ENCODE measurements at places on chromosomes 1 and 21.

DNA sequence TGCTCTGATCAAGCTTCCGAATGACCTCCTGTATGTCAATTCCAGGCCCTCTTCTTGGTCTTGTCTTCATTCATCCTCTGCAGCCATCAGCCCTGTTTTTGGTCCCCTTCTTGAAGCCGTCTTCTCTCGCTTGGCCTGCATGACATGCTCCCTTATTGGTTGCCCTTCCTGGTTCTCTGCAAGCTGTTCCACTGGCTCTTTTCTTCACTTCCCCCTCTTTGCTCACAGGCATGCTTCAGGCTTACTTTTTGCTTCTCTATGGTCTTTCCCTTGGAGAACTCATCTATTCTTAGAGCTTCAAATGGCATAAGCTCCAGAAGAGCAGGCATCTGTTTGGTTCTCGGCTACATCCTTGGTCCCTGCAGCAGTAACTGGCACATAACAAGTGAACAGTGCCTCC, 38.8 kb downstream of the PDPN start:
- no peak for DNase-seq

DNA sequence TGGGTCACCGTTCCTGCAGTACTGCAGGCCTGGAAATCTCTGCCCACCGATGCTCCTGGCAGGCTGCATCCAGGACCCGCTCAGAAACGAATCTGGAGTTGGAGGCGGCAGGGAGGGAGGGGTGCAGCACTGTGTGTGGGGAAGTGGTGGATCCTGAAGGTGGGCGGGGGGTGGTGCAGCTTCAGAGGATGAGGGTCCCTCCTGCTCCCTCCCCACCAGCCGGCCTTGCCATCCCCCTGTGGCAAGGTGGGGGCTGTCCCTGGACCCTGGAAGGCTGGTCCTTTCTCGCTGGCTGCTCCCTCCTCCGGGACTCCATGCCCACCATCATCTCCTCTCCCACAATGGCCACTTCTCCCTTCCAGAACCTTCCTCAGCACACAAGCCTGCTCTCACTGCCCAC, 60.4 kb downstream of the B3GALT5 start:
- no peak for DNase-seq

DNA sequence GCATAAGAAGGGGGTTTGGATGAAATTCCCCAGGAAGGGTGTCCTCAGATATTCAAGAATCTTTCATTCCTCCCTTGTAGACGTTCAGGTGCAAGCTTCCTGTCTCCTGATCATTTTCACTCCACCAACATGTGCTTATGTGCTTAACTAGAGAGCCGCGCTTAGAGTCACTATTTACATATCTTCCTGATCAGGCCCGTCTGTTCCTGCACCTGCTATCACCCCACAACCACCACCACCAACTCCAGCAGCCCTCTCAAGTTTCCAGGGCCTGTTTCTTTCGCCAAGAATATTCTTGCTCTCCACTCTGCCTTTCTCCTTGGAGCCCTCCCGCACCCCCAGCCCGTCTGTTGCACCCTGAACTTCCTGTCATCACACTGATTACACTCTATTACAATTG, 113.4 kb downstream of the SPSB1 start:
- DNase-seq, result no peak

GRCh38 chr1:238439511-238439910, 548.8 kb upstream of the ZP4 start:
- no peak for DNase-seq
